ENCODE measurements at places on chromosomes 12 and 14.

GRCh38 chr12:82357845-82358199 is 365 bp downstream of the CCDC59 start:
- DNase-seq = no peak

DNA sequence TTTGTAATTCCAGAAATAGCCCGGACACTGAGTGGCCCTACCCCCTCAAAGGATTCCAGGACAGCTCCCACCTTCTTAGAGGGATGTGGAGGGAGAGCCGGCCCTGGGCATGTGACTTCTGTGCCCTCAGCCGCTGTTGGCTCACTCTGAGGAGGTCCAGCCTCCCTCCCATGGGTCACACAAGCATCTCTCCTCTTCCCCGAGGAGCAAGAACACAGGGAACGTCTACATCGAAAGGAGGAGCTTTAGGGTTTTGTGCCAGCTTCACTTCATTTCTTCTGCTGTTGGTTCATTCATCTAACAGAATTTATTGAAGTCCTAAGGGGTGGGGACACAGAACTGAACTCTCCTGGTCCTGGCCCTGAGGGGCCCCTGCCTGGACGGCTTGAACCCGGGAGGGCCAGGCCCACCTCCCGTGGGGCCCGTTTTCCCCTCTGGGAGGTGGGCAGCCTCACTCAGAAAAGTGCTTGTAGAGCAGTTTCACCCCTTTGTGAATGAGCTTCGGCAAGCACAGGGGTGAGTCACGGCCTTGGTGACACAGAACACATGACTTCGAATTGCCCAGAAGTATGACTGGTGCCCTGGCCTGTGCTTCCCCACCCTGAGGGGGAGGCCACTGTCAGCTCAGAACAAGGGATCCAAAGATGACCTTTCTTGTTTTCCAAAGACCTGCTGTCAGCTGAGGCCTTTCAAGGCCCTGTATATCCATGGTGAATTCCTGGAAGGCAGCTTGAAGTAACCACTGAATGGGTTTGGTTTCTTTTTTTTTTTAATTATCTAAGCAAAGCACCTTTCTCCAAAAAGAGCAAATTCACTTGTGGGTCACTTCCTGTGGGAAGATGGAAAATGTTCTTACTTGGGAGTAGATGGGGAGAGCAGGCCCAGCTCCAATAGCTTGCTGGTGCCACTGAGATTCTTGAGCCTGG is 39.2 kb downstream of the NFKBIA start:
- DNase-seq = peak; percentile 87

GRCh38 chr12:105741786-105742566 is 396.8 kb downstream of the NUAK1 start:
- DNase-seq = no peak

DNA sequence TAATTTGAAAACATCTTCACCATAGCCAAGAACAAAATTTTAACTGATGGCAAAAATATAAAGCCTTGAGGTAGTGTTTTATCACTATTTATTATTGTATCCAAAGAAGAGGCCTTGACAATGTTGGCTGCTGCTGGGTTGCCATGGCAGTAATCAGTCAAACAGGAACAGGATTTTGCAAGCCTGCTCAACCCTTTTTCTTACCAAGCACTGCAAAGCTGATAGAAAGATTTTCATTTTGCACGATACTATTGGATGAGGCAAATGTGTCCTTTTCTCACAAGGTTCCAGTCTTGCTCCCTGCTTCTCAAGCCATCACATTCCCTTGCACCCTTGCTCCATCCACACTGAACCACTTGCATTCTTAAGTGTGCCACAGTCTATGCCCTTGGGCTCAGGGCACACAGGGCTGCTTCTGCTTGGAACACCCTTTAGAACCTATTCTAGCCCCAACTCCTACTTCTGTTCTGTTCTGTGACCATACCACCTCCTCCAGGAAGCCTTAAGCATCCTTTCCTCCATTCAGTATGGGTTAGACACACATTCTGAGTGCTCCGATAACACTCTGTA is 76.5 kb upstream of the AMIGO2 start:
- no peak for DNase-seq

- no peak for DNase-seq
Observed at GRCh38 chr12:128813883-128814282, 9.9 kb downstream of the SLC15A4 start.
